MCF 10A (cell line): ENCODE measurements at places on chromosomes 7 and 10. TPM values are rescaled to one million over a fixed set of nuclear protein-coding genes. Genes with fewer than 3 reads are reported as not detected.

Gene SPDYE1
- total RNA-seq, result not detected in 2 replicates

Gene ZNF33B
- 14.6 and 18.7 TPM in 2 replicates for total RNA-seq

Gene TACC2
- total RNA-seq, result 66.8 and 89.0 TPM in 2 replicates

Gene OR2A12
- not detected in 2 replicates for total RNA-seq

Gene CRYGN
- total RNA-seq, result not detected in 2 replicates

DNA sequence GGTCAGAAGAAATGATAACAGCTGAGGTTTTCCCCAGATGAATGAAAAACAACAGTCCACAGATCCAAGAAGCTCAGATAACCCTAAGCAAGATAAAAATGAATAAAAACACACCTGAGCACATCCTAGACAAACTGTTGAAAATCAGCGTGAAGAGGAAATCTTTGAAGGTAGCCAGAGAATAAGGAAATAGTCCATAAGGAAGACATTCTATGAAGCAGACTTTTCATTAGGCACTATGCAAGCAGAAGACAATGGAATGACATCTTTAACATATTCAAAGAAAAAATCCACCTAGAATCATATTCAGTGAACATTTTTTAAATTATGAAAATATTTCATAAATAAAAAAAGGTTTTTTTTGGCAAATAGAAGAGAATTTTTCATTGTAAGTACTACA lies 15.1 kb upstream of the IL15RA start:
- DNase-seq, result no peak

- no peak for DNase-seq
Measured at GRCh38 chr7:45035893-45036292, 35.9 kb downstream of the CCM2 start.

DNA sequence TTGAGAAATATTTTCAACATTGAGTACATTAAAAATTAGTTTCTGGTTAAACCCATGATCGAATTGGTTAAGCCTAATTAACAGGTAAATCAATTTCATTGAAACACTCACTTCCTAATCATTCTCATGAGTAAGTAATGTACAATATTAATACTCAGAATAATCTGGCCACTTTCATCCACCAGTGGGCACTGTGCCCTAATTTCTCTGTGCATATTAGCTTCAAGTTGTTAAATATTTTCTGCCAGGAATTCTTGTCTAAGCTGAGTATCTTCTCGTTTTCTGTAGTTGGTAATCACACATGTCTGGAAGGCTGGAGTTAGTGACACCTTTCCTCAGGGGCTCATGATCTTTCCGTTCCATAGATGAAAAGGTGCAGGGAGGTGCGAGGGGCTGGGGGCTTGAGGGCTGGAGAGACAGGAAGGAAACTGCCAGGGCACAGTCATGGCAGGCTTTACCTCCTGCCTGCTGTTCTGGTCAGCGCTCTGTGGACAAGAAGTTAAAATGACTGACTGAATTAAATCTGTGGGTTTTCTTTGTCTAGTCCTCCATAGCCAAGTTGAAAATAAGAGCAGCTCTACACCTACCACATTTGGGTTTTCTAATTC lies 71.9 kb downstream of the WIPF3 start:
- peak; percentile 59 for DNase-seq

DNA sequence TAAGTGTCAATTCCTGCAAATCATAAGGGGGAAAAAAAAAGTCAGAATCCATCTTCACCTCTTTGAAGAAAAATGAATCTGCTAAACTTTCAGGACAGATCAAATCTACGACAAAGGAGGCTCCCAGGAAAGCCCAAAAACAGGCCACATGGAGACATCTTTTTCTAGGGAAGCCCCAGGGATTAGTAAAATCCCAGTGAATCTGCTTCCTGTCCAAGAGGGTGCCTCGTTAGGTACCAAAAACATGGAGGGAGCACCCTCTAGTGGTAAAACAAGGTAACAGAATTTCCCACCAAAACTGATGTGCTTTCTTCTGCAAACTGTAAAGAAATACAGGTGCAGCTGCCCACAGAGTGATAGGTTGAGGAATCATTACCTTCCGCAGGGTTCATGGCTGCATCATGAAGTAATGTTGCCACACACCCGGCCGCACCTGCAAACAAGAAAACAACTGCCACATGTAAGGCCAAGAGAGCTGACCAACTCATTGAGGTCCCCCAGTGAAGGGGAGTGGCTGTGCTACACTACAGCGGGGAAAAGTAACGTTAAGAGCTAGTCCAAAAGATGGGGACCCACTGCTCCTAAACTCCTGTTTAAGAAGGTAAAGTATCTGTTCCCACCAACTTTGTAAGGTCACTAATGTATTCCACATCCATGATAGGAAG lies 7.9 kb downstream of the SLC25A28 start:
- DNase-seq, result peak; percentile 73

DNA sequence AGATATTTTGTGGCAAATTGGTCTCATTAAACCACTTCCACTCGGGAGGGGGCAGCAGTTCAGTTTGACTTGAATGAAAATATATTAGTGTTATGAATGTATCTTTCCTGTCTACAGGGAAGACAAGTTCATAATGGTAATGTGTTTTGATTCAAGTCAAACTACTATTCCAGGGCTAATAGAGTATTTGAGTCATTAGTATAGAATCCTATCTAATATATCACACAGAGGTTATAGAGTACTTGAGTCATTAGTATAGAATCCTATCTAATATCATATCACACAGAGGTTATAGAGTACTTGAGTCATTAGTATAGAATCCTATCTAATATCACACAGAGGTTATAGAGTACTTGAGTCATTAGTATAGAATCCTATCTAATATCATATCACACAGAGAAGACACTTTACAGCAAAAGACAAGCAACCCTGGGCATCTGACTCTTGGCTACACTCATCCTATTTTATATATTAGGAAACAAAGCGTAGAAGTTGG lies 199.7 kb upstream of the MAGI2 start:
- no peak for DNase-seq

DNA sequence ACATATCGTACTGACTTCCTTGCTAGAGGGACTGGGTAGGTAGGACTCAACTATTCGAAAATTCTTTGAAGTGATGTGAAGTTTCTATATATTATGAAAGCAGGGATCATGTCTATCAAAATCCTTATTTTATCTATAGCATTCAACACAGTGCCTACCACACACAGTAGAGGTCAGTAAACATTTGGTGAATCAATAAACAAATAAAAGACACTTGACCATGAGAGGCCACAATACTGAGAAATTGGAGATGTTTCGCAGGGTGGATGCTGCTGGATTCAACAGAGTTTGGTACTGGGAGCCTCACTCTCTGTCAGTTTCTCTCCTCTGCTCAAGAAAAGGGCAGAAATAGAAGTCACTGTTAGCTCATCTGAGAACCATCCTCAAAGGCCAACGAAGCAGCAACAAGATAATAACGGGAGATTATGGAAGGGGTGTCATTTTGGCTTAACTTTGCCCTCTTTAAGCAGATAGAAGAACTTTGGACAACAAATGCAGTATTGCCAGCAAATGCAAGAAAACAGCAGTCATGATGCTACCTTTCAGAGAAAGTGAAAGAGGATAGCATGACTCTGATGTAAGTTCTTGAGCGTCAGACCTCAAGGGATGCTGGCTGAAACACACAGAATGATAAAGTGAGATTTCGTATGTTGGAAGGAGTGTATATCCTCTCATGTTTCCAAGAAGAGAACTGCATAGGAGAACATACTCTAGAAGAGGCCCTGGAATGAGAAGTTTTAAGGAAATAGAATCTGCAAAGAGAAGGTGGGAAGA lies 107.6 kb downstream of the SEMA3E start:
- no peak for DNase-seq

- DNase-seq, result peak; percentile 22
Measured at GRCh38 chr10:119131512-119132240, 27.8 kb downstream of the DENND10 start.

DNA sequence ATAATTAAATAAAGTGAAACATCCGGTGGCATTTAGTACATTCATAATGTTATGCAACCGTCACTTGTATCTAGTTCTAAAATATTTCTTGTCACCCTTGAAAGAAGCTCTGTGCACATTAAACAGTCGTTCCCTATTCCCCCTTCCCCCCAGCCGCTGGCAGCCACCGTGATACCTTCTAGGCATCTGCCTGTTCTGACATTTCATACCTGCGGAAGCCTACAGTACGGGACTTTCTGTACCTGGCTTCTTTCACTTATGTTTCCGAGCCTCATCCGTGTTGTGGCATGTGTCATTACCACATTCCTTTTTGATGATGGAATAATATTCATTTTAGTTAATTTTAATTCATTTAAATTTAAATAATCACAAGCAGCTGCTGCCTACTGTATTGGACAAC lies 13.9 kb upstream of the SFRP5 start:
- DNase-seq, result no peak
